Activated naive CD4-positive, alpha-beta T cell treated with anti-CD3 and anti-CD28 coated beads for 36 hours (primary cell): ENCODE measurements at places on chromosomes 1 and 21.

DNA sequence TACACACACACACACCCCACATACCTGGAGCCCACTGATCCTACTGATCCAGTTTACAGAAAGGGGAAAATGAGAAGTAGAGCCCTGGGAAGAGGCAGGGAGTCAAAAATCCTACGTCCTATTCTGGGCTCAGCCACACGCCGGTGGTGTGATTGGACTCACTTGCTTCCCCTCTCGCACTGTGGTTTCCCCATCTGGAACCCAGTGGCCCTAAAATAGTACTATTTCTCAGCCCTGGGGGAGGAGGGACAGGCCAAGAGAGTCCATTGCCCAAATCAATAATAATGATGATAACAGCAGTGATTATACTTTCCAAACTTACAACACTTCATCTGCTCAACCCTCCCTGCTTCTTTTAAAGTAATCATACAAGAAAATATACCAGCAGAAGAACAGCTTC lies 2.9 kb upstream of the PIGR start:
- no peak for DNase-seq

- DNase-seq, result no peak
These were observed 40.4 kb downstream of the GNG12 start for GRCh38 chr1:67792741-67793458.

GRCh38 chr1:27719286-27720251 lies 6.2 kb upstream of the FAM76A start:
- DNase-seq, result no peak

- no peak for DNase-seq
These were observed 142.1 kb upstream of the WNT4 start for GRCh38 chr1:22284906-22285548.
